ENCODE measurements at places on chromosomes 3 and 15.

DNA sequence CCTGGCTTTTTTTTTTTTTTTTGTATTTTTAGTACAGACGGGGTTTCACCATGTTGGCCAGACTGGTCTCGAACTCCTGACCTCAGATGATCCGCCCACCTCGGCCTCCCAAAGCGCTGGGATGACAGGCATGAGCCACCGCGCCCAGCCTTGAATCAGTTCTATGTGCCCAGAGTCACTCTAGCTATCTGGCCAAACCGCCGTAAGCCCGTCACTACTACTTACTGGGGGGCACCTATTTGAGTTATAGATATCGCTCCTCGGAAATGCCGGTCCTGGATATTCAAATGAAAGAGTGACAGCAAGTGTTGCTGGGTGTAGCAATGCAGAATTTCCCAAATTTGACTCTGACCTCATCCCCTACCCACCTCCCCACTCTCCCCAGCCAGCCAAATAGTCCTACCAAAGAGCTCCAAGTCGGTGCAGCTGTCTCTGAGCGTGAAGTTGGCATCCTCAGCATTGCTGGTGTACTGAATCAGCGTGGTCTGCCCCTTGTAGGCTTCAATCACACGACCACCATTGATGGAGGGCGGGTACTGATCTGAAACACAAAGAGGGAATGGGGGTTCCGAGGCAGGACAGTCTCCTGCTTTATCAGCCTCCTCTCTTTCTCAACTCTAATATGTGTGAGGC, 38.1 kb downstream of the MUC20 start:
- no peak for DNase-seq

GRCh38 chr3:143855183-143855582, 6.9 kb upstream of the SLC9A9 start:
- DNase-seq: no peak

DNA sequence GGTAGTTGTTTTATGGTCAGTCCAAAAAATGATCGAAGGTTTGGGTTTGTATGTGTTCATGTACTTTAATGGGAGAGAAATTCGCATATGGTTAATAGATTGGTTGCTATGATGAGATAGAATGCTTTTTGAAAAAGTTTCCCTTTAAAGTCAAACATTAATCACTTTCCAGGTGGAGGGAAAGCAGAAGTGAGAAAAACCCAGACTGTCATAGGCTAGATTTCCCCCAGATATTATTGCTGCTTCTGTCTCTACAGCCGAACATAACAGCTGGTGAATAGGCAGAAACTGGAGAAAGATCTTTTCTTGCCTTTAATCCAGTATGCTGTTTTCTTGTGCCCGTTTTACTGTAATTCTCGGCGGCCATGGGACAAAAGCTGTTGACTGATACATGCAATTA, 287.6 kb downstream of the SOX2 start:
- DNase-seq: no peak

- DNase-seq: no peak
Measured at GRCh38 chr15:90880381-90881145, 3.7 kb upstream of the FES start.

DNA sequence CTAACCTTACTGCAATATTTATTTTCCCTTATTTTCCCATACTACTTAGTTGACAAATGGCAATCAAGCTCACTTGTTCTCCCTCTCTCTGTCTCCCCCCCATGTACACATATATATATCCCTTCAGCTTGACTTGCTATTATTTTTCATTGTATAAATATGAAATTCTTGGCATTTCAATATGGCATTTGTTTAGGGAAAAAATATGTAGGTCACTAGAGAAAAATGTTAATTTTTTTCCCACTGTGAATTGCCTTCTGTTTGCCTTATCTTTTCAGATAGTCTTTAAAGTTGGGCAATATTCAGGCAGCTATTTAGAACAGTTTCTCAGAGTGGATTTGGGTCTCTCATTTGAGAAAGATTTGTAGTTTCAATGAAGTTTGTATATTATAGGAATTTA, 62.8 kb upstream of the UTS2B start:
- DNase-seq: no peak

DNA sequence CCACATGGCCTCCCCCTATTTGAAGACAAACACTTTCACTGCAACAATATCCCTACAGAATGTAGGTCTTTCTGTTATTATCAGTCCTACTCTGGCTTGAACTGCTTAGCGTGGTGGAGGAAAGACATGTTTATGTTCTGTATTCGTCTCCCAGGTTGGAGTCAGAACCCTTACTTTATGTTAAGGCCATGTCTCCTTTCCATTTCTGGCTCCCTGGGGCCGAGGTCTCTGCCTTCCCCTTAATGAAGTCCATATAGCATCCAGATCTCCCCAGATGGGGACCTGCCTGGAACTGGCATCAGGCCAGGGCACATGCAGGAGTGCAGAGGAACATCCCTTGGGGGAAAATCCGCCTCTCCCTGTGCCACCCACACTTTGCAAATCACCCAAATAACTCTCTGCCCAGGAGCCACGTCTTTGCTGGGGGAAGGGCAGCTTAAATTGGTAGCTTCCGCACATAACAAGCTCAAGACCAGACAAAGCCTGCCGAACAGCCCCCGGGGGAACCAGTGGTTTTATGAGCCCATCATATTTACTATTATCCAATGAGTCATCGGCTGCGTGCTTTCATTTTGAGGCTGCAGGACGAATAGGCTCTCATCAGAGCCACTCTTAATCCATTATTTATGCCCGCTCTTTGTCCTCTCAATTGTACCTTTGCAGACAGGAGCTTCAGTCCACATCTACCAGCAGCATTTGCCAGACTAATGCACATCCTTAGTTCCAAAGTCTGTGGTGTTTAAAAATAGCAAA, 237.0 kb downstream of the UACA start:
- peak; percentile 32 for DNase-seq

DNA sequence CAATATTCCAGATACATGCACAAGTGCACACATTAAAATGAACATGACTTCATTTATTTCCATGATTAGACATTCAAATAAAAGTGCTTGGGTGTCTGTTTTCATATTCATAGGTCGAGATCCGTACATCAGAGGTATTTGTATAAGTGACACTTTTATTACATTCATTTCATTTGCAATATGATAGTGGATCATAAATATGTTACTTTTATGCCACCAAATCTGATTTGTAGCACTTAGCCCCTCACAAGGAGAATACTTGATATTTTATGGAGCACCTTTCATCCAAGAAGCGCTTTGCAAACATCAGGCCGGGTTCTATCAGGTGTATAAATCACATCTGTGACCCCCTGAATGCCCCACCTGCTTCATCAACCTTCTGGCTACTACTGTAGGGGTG, 100.6 kb downstream of the TOP2B start:
- DNase-seq: no peak

DNA sequence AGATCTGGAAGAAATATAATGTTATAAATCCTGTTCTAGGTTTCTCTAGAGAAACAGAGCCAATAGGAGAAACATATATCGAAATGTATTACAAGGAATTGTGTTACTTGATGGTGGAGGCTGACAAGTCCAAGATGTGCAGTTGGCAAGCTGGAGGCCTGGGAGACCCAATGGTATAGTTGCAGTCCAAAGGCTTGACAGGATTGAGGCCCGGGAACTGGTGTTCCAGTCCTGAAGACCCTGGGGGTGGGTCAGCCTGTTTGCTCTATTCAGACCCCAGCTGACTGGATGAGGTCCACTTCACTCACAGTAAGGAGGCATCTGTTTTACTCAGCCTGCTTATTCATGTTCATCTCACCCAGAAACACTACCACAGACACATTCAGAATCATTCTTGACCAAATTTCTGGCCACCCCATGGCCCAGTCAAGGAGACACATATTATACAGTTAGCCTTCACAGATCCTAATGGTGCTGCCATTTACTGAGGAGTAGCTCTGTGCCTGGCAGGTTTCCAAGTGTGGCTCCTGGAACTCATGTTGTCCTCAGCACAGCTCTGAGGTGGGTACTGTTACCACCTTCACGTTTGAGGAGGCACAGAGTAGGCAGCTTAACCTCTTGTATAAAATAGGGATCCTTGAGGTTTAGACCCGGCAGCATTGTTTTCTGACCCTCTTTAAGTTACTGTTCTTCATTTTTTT, 3.7 kb downstream of the TRAK1 start:
- DNase-seq: no peak

DNA sequence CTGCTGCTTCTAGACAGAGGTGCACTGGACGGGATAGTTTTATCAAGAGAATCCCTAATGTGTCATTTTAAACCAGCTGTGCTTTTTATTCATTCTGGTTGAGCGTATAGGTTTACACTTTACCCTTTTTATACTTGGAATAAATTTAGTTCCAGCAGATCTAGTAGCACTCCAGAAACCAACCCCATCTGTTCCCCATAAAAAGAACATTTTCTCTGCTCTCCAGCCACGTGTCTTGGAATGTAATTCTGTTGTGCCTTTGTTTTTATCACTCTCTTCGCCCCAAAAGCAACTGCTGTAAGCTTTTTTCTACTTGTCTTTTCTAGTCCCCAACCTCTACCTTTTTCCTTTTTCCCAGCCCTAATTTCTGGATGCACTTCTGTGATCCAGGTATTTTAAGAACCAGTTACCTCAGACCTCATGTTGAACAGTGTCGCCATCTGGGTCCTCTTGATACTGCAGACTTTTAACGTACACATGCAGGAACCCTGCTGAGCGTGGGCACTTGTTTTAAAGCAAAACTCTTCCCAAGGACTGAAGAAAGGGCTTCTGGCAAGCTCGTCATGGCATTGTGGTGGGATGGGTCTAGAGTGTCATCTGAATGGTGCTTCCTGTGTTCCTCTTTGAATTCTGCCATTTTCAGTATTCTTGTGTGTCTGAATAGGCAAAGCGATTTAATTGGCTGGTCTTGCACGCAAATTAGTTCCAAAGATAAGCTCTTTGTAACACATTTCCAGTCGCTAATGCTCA, 5.7 kb upstream of the EXOG start:
- no peak for DNase-seq

DNA sequence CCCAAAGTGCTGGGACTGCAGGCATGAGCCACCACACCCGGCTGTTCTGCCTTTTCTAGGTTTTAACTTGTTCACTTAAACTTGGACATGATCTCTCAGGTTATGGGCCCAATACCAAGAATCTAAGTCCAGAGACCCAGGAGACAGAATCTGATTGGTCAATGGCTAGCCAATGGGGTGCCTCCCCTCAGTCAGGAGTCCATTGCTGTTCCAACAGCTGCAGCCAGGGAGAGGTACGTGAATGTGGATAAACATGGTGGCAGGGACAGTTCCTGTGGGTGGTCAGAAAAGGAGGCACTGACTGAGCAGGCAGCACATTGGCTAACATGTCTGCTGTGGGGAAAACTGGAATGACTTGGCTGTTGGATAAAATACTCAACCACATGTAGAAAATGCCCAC, 140.3 kb downstream of the RPLP1 start:
- DNase-seq: peak; percentile 19

- DNase-seq: no peak
Measured at GRCh38 chr3:17544632-17545031, 197.8 kb downstream of the TBC1D5 start.

DNA sequence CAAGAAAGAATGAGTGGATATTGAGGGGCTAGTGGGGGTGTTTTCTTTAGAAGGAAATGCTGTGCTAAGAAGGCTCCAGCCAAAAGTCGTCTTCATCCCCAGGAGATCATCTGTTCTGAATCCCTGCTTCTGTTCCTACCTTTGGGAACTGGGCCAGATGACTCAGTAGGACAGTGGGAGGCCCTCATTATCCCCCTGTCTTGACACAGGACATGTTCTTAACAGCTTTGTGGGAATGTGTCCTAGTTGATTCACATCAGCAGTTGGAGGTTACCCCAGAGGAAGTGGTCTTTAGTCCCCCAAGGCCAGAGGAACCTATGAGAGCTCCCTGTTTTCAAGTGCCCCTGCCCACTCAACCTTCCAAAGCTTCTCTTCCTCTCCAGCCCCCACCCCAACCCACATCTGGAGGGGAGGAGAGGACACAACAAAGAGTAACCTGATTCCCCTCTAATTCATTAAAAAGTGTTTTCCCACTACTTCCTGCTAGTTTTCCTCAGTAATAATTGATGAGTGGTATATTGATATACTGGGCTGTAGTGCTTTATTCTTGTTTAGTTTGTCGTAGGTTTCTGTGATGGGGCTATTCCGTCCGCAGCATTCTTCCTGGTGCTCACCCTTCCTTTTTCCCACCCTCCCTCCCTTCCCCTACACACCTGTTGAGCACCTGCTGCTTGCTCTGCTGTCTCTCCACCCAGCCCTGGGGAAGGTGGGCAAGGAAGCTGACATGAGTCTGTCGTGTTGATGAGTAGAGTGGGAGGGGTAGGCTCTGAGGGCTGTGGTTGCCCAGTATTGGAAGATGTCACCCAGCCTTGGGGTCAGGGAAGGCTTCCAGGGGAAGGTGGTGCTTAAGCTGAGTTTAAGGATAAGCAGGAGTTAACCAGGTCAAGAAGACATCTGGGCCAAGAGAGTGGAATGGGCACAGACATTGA, 9.3 kb downstream of the PXYLP1 start:
- no peak for DNase-seq

DNA sequence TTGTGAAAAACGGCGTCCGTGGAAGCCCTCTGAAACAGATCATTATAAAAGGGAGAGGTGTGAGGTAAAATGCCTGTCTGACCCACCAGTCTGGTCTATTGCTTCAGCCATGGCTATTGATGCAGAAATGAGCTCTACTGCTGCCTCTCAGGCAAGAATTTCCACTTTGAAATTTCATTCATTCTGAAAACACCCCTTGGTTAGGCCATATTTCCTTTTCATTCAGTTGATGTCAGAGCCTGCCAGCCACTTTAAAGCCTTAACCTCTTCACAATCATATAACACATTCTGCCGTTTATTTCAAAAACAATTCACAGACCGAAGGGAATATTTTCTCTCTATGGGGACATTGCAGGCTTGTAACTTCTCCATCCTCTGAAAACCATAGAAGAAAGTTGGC, 71.9 kb downstream of the FOXB1 start:
- DNase-seq: no peak

- DNase-seq: no peak
Measured at GRCh38 chr3:81339040-81339845, 422.2 kb downstream of the GBE1 start.

All from activated T-cell treated with anti-CD3 and anti-CD28 coated beads, Interleukin-2, amount 50 U/mL, for 24 hours (primary cell).